MCF 10A (cell line): ENCODE measurements at places on chromosomes 5 and 9. TPM values are rescaled to one million over a fixed set of nuclear protein-coding genes. Genes with fewer than 3 reads are reported as not detected.

DNA sequence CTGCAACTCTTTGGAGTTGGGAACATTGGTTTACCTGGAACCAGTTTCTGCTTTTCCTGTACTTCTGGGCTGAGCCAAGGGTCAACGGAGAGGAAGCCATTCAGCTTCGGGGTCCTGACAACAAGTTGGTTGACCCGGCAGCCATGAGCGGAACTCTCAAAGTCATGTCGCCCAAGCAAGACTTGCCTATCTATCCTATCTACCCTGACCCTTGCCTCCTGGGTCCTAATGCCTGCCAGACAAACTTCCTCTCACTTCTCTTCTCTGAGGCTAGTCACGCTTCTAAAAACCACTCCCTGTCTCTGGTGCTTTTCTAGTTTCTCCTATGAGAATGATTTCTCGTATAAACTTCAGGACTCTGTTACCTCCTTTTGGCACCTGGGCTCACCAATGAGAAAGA lies 44.7 kb upstream of the CRHBP start:
- no peak overlapping the region for H3K27ac ChIP-seq
- no peaks in the 10 kb centered on the region for H3K4me1 ChIP-seq
- no peaks in the 10 kb centered on the region for H3K36me3 ChIP-seq
- H3K27me3 ChIP-seq = no peaks in the 10 kb centered on the region
- DNase-seq = no peak

DNA sequence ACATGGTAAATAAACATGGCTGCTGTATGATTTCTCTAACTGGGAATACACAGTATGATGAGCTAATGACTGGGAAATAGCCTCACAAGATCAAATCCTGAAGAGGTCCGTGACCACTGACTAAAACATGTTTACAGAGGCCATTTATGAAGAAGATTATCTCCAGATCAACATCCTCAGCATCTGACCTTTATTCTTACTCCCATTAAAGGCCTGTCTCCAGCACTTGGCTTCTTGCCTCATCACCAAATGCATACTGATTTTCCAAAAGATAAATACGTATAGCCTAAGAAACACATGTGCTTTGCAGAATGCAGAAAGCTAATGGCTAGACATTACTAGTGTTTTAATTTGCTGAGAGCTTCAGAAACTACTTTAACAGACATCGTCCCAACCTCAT lies 108.0 kb upstream of the TSLP start:
- H3K4me1 ChIP-seq = peaks cover 9% of the 10 kb centered on the region
- no peak overlapping the region for H3K27ac ChIP-seq
- DNase-seq = no peak
- no peak overlapping the region for H3K4me3 ChIP-seq

GRCh38 chr9:88308831-88309560 lies 79.2 kb upstream of the SPIN1 start:
- peaks cover 14% of the 10 kb centered on the region for H3K27me3 ChIP-seq
- peaks cover 4% of the 10 kb centered on the region for H3K4me1 ChIP-seq
- H3K36me3 ChIP-seq = no peaks in the 10 kb centered on the region
- H3K4me3 ChIP-seq = no peak overlapping the region
- no peak for DNase-seq
- no peak overlapping the region for H3K27ac ChIP-seq

- peak overlapping the region; percentile 67 for H3K27ac ChIP-seq
- H3K4me3 ChIP-seq = peak overlapping the region; percentile 74
- H3K27me3 ChIP-seq = no peaks in the 10 kb centered on the region
- peaks cover 11% of the 10 kb centered on the region for H3K4me1 ChIP-seq
Measured at GRCh38 chr5:80083101-80083890, 48.1 kb downstream of the THBS4 start.

- H3K4me3 ChIP-seq = no peak overlapping the region
- no peaks in the 10 kb centered on the region for H3K27me3 ChIP-seq
- peaks cover 81% of the 10 kb centered on the region for H3K36me3 ChIP-seq
- peak; percentile 16 for DNase-seq
Measured at GRCh38 chr5:31492869-31493268, 39.0 kb downstream of the DROSHA start.

DNA sequence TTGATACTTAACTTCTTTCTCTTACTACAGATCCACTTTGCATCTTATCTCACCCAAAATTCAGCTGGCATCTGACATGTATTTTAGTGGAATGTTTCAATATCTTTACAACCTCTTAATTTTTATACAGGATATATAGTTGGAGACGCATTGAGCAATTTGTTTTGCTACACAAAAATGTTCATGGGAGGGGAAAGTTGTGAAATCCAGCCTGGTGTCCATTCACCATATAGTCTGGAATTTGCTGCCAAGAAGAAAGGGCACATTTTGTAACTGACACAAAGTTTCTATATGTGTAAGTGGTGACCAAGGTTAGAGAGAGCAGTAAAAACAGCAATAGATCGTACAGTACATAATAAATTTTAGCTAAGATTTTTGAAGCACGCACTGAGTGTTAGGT lies 14.0 kb upstream of the CHD1 start:
- peaks cover 18% of the 10 kb centered on the region for H3K36me3 ChIP-seq
- H3K4me1 ChIP-seq = peaks cover 51% of the 10 kb centered on the region
- peak; percentile 81 for DNase-seq
- no peaks in the 10 kb centered on the region for H3K27me3 ChIP-seq
- peak overlapping the region; percentile 59 for H3K27ac ChIP-seq
- H3K4me3 ChIP-seq = peak overlapping the region; percentile 3

DNA sequence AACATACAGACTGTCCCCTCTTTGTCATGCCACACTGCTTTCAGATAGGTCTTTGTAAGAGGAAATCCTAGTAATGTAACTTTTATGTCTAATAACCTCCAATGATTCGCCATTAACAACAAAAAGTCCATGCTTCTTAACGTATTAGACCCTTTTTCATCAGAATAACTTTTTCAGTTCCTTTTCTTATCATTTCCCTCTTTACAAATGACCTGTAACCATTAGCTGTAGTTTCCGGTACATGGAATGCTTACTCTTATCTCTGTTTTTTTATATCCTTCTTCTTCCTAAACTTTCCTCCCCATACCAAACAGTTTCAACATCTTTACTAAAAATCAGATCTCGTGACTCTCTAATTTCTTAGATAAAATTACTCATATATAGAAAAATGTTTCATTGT lies 268.9 kb upstream of the TYRP1 start:
- DNase-seq = no peak
- H3K36me3 ChIP-seq = no peaks in the 10 kb centered on the region
- H3K27me3 ChIP-seq = peaks cover 52% of the 10 kb centered on the region
- H3K4me3 ChIP-seq = no peak overlapping the region

DNA sequence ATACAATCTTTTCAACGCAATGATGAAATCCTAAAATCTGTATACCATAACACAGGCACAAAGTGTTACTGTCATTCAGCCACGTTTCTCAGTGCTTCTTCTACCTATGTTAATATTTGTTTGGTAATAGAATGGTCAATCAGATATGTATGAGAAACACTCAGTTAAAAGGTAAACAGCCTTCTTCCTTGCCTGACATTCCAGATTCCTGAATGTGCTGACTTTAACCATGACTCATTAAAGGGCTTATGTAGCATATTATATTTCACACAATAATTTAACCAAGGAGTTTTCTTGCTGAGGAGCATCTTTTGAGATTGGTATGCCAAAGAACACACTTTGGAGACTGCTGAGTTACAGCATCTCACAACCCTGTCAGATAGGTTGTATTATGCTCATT lies 187.6 kb downstream of the CETN3 start:
- no peaks in the 10 kb centered on the region for H3K27me3 ChIP-seq
- H3K4me1 ChIP-seq = no peaks in the 10 kb centered on the region
- peak; percentile 6 for DNase-seq
- no peak overlapping the region for H3K27ac ChIP-seq
- no peaks in the 10 kb centered on the region for H3K36me3 ChIP-seq

DNA sequence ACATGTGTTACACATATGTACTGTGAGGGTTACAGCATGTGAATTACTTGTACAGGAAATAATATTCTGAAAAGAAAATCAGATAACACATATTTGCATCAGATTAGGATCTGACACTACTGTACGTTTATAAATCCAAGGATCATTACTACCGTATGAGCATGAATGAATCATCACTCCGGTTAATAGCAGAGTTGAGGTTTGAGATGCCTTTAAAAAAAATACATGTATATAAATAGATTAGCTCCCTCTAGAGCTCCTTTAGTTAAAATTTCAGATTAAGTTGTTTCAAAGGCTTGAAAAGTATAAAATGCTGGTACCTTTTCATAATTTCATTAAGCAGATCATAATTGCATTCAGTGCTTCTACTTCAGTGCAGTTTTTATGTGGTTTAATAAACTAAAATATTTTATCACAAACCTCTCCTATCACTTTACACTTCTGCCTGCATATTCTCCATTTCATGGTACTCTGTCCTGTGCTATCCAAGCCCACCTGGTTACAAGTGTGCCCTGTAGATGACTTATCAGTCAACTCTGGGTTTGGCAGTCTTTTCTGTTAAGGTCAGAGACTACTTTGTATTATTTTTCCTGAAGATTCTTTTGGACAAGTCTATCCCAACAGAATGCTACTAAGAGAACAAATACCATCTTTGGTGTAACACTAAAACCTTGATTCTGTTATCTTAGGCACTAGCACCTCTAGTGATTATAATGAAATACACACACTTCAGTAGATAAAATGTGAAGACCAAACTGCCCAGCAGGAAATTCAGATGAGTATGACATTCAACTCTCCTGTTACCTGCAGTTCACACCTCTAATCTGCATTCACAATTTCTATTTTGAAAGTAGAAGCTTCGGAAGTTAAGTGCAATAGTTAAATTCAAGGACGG lies 48.0 kb upstream of the POU5F2 start:
- H3K4me1 ChIP-seq = peaks cover 5% of the 10 kb centered on the region
- peaks cover 3% of the 10 kb centered on the region for H3K36me3 ChIP-seq
- H3K27me3 ChIP-seq = no peaks in the 10 kb centered on the region
- peak; percentile 43 for DNase-seq
- H3K4me3 ChIP-seq = no peak overlapping the region

DNA sequence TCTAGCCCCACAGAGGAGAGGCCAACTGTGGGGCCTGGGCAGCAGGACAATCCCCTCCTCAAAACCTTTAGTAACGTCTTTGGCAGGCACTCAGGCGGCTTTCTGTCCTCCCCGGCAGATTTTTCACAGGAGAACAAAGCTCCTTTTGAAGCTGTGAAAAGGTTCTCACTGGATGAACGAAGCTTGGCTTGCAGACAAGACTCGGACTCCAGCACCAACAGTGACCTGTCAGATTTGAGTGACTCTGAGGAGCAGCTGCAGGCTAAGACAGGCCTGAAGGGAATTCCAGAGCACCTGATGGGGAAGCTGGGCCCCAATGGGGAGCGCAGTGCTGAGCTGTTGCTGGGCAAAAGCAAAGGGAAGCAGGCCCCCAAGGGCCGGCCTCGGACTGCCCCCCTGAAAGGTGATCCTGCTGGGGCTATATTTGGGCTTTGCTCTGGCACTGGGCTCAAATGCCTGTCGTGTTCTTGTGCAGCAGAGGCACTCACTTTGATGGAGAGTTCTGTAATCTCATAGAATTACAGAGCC lies 39.4 kb downstream of the KDM3B start:
- H3K4me1 ChIP-seq = peaks cover 11% of the 10 kb centered on the region
- peaks cover 84% of the 10 kb centered on the region for H3K36me3 ChIP-seq
- H3K4me3 ChIP-seq = no peak overlapping the region

GRCh38 chr5:116145416-116145815 lies 60.6 kb downstream of the COMMD10 start:
- no peak overlapping the region for H3K27ac ChIP-seq
- no peaks in the 10 kb centered on the region for H3K36me3 ChIP-seq
- no peak for DNase-seq
- H3K4me1 ChIP-seq = no peaks in the 10 kb centered on the region
- no peak overlapping the region for H3K4me3 ChIP-seq

DNA sequence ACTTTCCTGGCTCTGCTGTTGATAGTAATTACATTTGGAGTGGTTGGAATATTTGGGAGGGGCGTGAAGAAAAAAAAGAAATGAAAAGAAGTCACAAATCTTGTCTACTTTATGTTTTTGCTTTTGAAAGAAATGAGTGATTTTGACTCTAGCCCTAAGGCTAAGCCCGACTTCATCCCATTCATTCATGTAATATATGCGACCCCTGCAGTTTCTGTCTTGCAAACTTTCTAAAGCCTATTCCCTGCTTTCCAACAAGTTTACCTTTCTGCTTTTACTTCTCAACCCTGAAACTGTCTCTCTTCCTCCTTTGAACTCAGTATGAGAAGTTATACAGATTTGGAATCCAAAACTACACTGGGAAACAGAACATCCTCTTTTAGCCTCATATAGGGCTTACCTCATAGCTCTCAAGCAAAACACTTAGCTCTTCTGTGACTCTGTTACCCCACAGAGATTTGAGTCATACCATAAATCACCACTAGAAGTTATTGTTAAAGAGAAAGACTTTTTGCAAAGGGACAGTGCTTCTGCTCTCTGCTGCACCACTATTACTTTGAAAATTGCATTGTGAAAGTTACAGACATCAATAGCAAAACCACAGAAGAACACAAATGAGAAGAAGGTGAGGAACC lies 1.6 kb downstream of the CFAP95 start:
- peaks cover 25% of the 10 kb centered on the region for H3K27me3 ChIP-seq
- H3K36me3 ChIP-seq = no peaks in the 10 kb centered on the region
- no peak overlapping the region for H3K4me3 ChIP-seq
- DNase-seq = no peak

GRCh38 chr5:98110282-98110691 lies 663.2 kb upstream of the RGMB start:
- H3K27ac ChIP-seq = peak overlapping the region; percentile 13
- peaks cover 27% of the 10 kb centered on the region for H3K4me1 ChIP-seq
- peak; percentile 20 for DNase-seq
- no peak overlapping the region for H3K4me3 ChIP-seq
- H3K27me3 ChIP-seq = no peaks in the 10 kb centered on the region

- H3K27ac ChIP-seq = no peak overlapping the region
- no peak overlapping the region for H3K4me3 ChIP-seq
- H3K27me3 ChIP-seq = no peaks in the 10 kb centered on the region
- no peaks in the 10 kb centered on the region for H3K36me3 ChIP-seq
- no peaks in the 10 kb centered on the region for H3K4me1 ChIP-seq
Measured at GRCh38 chr9:110947491-110948044, 90.7 kb downstream of the LPAR1 start.

GRCh38 chr9:134693641-134694367 lies 52.2 kb downstream of the COL5A1 start:
- H3K4me3 ChIP-seq = no peak overlapping the region
- H3K27me3 ChIP-seq = peaks cover 19% of the 10 kb centered on the region
- no peak for DNase-seq
- no peaks in the 10 kb centered on the region for H3K4me1 ChIP-seq

DNA sequence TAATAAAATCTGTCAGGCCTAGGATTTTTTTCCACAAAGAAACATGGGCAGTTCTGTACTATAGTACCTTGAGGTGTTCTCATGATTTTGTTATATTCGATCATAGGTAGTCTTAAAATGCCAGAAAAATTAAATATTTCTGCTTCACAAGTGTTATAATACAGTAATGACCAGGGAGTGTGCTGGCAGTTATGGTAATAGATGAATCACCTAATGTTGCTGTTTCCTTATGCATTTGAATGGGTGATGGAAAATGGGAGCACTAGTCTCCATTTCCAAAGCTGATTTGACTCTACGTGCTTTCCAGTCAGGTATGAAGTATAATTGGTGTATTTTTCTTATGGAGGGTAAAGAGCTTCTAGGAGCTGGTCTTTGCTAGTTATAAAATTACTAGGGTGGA lies 23.8 kb downstream of the OGN start:
- no peak for DNase-seq
- peaks cover 12% of the 10 kb centered on the region for H3K4me1 ChIP-seq
- H3K27ac ChIP-seq = no peak overlapping the region
- H3K27me3 ChIP-seq = no peaks in the 10 kb centered on the region

Gene CKMT2
- not detected in 2 replicates for total RNA-seq

Gene ADGRV1
- total RNA-seq = 0.22 TPM in 1 of 2 replicates, not detected in the other

Gene PURA
- total RNA-seq = 20.1 and 24.6 TPM in 2 replicates

Gene GABRA6
- total RNA-seq = not detected in 2 replicates

Gene SPATA31D4
- not detected in 2 replicates for total RNA-seq

Gene NFIB
- total RNA-seq = 52.2 and 70.8 TPM in 2 replicates

Gene ALDH1A1
- not detected in 2 replicates for total RNA-seq

Gene ANKRD34B
- total RNA-seq = not detected in 2 replicates

Gene GCNT1
- 11.5 and 12.4 TPM in 2 replicates for total RNA-seq

Gene C7
- total RNA-seq = not detected in 2 replicates

Gene PCDHGA2
- total RNA-seq = 0.32 and 0.33 TPM in 2 replicates

Gene SLC45A2
- total RNA-seq = not detected in 2 replicates

Gene NAIP
- 4.0 and 4.1 TPM in 2 replicates for total RNA-seq
